ENCODE measurements at places on chromosomes 12 and 14.

GRCh38 chr14:68590201-68590522 is 202.7 kb downstream of the ZFP36L1 start:
- no peak for DNase-seq

DNA sequence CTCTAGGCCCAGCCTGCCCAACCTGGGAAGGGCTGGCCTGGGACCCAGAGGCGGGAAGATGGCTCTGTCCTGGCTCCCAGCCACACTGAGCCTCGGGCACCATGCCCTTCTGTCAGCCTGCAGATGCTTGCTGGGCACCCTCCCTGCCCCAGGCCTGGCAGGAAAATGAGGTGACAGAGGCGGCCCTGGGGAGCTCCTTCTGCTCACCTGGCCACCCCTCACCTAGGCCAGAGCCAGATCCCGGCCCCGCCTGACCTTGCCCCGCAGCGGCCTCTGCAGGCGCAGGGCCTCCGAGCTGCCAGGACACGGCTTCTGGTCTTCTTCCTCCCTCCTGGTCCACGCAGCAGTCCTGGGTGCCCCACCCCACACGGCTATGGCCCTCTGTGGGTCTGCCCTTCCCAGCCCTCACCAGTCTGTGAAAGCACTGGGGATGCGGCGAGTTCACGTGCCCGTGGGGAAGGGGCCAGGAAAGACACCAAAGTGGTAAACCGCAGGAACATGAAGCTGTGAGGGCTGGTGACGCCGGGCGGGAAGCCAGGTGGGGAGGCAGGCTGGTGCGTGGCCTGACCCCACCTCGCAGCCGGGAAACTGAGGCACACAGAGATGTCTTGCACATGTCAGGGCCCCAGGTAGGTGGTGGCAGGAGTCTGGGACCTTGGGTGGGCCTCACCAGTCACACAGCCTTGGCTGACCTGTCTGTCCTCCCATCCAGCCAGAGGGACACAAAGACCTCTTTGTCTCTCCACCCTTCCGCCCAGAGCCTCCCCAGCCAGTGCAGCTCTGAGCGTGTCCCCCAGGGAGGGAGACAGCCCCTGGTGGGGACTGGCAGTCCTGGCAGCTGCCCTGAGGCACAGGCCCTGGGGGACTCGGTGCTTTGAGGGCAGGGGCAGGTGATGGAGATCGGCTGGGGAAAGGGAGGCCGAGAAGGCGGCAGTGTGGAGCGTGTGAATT is 12.8 kb downstream of the BAG5 start:
- DNase-seq, result no peak

- DNase-seq, result no peak
Measured at GRCh38 chr14:100587763-100588411, 670 bp upstream of the BEGAIN start.

DNA sequence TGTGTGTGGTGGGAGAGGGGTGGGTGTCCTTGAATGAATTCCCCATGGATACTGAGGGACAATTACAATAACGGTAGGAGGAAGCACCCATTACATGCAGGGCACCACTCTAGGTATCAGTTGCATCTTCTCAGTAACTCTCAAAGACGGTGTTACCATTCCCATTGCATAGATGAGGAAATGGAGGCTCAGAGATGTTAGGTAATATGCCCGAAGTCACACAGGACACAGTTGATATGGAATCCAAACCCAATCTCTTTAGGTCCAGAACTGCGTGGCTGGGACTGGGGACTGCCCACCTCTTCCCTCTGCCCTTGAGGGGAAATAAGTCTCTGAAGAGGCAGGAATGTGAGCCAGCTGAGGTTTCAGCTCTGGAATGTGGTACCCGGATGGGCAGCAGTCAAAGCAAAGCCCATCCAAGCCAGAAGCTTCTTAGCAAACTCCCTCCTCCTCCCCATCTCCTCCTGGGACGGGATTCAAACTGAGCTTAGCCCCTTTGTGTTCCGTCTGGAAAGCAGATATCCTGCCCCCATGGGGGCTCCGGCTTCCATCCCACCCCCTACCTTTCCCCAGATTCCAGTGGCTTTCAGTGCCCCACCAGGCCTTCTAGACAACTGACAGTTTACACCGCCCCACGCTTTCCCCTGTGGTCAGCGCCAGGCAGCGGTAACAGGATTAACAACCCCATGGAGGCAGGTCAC is 187.5 kb downstream of the RBM19 start:
- no peak for DNase-seq

DNA sequence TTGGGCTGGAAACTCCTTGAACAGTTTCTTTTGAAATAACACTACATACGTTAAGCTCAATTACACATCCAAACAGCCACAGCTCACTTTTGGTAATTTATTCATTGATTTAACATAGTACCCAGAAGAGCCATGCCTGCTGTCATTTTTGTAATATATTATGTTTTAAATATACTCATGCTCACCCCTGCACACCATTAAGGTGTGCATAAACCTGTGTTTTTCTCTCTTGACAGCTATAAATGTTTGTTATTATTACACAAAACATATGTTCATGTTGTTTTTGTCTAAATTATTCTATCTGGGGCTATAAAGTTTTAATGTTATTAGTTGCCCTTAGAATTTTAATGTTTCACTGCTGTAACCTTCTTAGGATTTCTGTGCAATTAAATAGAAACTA is 296.1 kb downstream of the AKAP6 start:
- DNase-seq, result no peak

GRCh38 chr12:31034372-31034771 is 39.3 kb upstream of the DDX11 start:
- no peak for DNase-seq

DNA sequence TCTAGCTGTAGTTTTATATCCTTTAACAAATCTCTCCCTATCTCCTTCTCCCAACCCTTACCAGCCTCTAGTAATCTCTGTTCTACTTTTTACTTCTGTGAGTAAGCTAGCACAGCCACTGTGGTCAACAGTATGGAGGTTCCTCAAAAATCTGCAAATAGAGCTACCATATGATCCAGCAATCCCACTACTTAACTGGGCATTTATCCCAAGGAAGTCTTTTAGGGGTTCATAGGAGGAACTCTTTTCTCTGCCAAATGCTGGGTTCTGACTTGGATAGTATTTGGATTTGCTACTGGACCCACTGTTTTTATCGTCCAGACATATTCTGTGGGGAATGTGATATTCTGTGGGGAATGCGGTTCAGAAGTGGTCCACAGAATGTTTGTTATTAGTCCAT is 41.1 kb downstream of the EID3 start:
- DNase-seq, result no peak

DNA sequence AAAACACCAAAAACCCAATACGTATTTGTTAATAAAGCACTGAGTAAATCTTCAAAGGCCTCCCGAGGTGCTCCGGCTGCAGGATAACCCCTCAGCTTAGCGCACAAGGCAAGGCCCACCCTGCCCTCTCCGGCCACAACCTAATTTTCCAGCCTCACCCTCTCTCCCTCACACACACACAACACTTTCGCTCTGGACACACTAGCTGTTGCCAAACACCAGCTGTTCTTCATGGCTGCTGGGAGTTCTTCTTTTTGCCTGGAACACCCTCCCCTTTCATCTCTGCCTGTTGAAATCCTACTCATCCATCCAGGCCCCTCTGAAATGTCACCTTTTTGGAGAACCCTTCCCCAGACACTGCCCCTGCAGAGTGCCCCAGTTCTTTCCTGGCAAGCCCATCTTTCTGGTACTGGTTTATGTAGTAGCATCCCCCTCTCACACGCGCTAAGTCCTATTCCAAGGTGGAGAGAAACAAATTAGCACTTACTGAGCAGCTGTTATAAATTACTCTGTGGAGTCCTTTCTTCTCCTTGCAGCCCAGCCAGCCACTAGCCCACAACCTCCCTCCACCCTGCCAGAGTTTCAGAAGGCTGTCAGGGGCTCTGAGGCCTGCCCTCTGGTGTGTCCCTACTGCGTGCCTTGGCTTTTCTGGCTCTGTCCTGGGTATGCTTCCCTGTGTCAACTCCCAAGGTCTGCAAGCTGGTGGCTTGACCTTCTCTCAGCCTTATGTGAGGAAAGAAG is 805 bp upstream of the CRACR2A start:
- no peak for DNase-seq

GRCh38 chr12:67645126-67645525 is 3.4 kb upstream of the DYRK2 start:
- no peak for DNase-seq

GRCh38 chr14:86124328-86124727 is 594.4 kb downstream of the FLRT2 start:
- DNase-seq, result no peak

GRCh38 chr14:97177016-97177415 is 379.8 kb downstream of the VRK1 start:
- peak; percentile 36 for DNase-seq

DNA sequence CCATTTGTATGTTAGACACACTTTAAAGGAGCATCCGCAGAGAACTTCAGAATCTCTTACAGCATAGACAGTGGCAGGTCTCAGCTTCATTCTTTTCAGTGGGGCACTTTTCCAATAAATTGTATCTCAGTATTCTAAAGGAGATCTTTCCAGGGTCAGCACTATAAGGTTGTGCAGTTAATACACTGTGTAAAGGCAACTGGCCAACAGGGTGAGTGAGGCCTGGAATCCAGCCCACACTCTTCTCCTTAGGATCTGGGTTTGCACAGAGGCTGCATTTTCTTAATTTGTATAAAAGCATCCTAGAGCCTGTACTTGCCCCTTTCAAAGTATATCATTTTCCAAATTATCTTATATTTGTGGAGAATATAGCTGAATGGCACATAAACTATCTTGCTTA is 94.2 kb downstream of the MYF5 start:
- DNase-seq, result no peak

GRCh38 chr14:101290611-101291010 is 270.7 kb upstream of the DIO3 start:
- no peak for DNase-seq

DNA sequence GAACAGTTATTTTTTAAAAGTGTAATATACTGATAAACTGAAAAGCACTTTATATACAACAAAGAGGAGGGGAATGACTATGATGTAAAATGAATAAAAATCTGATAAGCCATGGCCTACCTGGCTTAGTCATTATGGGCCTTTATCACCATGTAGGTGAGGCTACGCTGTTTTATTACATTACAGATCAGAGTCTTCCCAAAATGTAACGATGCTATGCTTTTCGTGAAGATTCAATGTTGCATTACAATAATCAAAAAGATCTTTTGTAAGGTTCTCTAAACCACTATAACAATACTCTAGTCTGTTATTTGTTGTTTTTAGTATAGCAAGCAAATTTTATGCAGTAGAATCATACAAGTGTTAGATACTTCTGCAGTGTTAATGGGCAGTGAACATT is 34.2 kb downstream of the ARID4A start:
- no peak for DNase-seq

- DNase-seq, result no peak
Measured at GRCh38 chr14:33671556-33671955, 279.3 kb downstream of the EGLN3 start.

DNA sequence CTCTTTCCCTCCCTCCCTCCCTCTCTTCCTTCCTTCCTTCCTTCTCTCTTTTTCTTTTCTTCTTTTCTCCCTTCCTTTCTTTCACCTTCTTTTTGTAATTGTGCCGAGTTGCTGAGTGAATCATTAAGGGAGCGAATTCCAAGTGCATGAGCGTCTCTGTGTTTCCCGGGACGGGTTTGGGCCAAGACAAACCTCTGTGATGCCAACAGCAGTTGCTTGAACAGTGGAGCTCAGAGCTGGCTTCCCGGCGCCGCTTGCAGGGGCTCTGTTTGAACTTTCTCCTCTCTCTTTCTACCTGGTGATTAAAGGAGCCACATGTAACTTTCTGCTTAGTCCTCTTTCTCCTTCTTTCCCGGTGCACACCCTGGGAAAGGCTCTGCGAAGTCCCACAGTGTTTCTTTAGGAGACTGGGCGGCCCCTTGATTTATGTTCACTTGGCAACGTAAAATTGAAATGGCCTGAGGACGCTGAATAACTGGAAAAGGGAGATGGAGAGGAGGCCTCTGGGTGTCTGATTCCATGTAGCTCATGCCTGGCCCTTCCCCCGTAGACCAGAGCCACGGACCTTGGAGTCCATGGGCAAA is 33.7 kb upstream of the MAP1LC3B2 start:
- no peak for DNase-seq

DNA sequence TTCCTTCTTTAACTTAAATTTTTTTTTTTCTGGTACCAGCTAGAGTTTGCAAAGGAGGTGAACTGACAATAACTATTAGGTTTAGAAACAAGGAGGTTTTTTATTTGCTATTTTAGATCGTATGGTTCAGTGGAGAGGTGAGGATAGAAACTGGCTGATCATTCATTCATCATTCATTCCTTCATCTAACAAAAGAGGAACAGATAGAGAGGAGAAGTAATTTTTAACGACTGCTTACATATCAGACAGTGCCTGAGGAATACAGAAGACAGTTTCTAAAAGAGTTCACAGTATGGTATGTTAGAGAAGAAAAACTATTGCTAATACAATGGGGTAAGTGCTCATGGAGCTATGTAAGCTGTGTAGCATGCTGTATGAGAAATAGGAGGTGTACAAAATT is 111.1 kb downstream of the ERC1 start:
- no peak for DNase-seq

- DNase-seq, result no peak
Measured at GRCh38 chr14:99309220-99309766, 37.3 kb upstream of the BCL11B start.

- no peak for DNase-seq
Measured at GRCh38 chr12:119829439-119829838, 47.7 kb downstream of the CIT start.

DNA sequence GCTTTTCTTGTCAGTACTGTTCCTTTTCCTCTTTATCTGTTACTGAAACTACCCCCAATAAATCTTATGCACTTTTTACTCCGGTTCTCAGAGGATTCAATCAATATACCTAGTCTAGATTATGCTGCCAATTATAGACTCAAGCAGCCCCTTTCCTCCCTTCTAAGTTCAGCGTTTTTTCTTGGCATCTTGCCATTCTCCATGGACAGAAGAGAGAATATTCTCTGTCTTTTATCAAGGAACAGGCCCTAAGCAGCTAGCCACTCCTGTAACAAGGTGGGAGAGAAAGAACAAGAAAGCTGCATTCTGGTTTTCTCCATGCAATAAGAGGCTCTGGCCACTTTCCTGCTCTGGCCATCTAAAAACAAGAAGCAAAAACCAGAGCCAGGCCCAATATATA is 263.0 kb upstream of the ALG10 start:
- DNase-seq, result no peak

- DNase-seq, result no peak
Measured at GRCh38 chr14:60974090-60974651, 6.7 kb downstream of the TRMT5 start.

GRCh38 chr12:112304436-112304835 is 77.8 kb downstream of the HECTD4 start:
- DNase-seq, result no peak

DNA sequence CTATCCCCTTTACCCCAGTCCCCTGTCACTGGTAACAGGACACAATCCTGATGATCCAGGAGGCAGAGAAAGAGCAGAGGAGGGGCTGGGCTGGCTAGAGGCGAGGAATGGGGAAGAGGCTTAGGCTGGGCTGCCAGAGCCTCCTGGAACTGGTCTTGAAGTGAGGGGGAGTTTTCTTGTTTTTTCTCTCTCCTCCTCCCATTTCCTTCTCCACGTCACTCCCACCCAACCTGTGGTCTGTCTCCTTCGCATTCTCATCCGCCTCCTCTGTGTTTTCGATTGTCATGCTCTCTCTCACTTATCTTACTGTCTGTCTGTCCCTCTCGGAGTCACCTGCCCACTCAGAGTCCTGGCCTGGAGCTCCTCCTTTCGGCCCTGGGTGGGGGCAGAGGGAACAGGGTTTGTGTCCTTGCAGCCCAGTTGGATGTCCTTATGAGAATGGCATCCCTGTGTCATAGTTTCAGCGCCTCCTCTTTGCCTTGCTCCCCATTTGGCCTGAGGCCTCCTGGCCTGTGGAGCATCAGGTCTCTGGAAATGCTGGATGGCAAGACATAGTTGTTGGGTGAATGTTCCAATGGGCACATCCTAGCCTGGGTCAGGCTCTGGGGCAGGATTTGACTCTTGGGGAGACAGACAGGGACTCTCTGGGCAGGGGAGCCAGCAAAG is 3.4 kb upstream of the KRT80 start:
- DNase-seq, result no peak
